ENCODE measurements at places on chromosomes 11 and 22.

DNA sequence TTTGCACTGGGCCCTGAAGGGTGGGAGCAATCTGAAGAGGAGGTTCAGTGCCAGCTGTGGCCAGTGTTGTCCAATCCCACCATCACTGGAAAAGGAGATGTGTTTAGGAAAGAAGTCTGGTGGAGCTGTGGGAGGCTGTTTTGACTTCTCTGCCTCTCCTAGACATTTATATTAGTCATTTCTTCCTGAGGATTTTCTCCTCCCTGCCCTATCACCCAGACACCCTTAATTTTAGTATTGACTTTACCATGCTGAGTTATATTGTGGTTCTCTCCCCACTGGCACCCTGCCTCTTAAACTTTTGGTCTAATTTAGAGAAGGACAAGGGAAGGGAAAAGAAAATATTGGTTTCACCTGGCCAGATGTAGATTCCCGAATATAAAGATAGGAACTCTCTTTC lies 159.1 kb downstream of the WNT11 start:
- no peak for DNase-seq

- no peak for DNase-seq
These were observed 21.8 kb upstream of the RRM1 start for GRCh38 chr11:4072668-4073285.

- no peak for DNase-seq
These were observed 7.9 kb upstream of the KCNQ1OT1 start for GRCh38 chr11:2707736-2708135.

GRCh38 chr22:22195265-22196017 lies 49.1 kb upstream of the VPREB1 start:
- peak; percentile 63 for DNase-seq

GRCh38 chr11:26992031-26992541 lies 1.8 kb upstream of the FIBIN start:
- no peak for DNase-seq

- DNase-seq, result no peak
These were observed 41.9 kb upstream of the WNT11 start for GRCh38 chr11:76248210-76248609.

- DNase-seq, result no peak
These were observed 113.7 kb upstream of the BLID start for GRCh38 chr11:122229481-122230384.

DNA sequence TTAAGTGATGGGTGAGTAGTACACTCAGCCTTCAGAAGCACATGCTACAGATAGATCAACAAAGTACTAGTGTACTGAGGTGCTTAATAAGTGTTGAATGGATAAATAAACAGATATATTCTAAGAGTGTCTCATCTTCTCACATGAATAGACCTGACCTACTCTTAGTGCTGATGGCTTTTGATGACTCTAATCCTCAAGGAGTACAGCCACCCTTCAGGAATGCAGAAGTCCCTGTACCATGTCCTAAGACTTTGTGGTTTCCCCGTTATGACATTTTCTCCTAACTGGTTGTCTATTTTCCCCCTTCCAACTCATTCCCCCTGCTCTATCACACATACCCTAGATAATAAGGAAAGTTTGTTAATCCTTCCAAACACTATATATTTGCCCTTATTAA lies 61.6 kb downstream of the C11orf65 start:
- no peak for DNase-seq

GRCh38 chr22:47115921-47116320 lies 353.5 kb downstream of the TBC1D22A start:
- DNase-seq, result no peak

DNA sequence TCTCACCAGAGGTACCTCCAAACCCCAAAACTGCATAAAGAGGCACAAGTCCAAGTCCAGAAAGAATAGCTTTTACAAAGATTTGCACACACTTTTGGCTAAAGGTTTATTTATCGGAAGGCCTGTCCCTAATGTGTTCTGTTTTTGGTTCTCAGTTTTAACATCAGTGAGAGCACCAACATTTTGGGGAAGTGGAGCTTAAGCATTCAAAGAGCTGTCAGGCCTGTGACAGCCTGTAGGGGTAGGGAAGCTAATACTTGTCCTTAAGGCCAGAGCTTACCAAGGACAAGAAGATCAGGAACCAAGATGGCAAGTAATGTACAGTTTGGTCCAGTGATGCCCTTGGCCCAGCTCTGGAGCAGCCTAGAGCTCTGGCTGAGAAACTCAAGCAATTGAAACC lies 38.9 kb upstream of the SCUBE2 start:
- no peak for DNase-seq

- no peak for DNase-seq
These were observed 9.0 kb downstream of the TNNT3 start for GRCh38 chr11:1928470-1928890.

- peak; percentile 78 for DNase-seq
These were observed 16.6 kb upstream of the ARHGAP8 start for GRCh38 chr22:44735518-44736428.

DNA sequence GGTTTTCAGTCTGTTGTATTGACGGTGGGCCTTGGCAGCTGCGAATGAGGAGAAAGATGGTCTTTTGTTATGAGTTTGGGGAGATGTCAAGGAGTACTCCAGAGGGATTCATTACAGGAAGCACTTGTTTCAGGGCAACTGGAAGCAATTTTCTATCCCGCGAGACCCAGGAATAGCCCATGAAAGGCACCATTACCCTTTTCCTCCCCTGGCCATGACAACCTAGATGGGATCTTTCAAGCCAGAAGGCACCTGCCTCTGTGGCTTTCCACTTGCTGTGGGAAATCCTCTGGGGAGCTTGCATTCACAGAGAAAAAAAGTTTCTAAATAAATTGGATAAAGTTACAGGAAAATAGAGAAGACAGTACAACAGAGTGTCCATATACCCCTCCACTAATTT lies 2.7 kb downstream of the ZNF215 start:
- no peak for DNase-seq

DNA sequence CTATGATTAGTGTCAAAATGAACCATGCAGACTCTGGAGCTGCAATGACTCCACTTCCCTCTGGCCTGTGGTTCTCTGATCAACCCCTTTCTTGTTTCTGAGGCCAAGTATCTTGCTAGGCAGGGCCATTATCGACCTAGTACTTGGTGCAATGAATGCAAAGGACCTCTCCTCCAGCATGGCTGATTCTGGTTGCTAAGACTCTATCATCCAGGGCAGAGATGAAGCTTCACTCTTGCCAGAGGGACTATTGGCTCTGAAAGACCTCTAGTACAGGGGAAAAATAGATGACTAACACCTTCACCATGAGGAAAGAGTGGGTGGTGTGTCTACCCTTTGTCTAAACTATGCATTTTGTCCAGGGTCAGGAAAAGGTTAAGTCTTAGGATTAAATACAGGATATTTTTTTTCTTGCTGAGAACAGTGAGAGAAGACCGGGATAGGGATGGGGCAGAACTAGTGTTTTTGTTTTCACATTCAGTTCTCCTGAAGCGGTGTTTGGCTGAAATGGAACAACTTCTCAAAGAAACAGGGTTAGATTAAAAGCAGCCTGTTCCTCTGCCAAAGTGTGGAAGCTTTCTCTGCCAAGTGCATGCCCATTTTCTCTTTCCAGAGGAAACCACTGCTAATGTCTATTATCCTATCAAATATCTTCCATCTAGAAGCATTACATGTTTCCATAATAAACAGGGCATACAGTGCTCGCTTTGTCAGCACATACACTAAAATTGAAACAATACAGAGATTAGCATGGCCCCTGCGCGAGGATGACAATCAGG lies 5.0 kb upstream of the MTFP1 start:
- DNase-seq, result no peak

GRCh38 chr11:125224391-125225021 lies 60.0 kb downstream of the PKNOX2 start:
- DNase-seq, result no peak

DNA sequence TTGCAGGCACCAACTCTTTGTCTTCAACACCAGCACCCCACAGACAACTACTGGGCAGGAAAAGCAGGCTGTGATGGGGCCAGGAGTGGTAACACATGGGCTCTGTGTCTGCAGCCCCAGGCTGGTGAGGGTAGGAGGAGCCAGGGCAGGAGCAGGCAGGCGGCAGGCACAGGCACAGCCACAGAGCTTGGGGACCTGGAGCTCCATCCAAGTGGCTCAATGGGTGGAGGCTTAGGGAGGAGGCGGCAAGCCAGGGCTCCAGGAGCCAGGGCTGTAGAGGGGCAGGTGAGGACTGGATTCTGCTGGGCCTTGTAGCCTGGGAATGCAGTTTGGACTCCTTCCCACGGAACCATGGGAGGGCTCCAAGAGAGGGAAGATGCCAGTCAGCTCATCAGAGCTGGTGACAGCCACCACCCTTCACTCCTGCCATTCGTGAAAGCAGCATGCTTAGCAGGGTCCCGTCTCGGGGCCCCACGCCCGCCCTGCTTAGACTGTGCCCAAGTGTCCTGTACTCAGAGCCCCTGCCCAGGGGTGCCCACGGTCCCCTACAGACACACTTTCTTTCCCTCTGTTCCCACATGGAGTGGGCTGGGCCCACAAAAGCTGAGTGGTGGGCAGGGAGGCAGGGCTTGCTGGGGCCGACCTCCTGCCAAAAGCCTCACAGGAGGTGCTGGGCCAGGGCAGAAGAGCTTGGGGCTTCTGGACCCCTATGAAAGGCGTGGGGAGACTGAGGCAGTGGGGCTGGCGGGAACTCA lies 12.4 kb downstream of the TTC38 start:
- no peak for DNase-seq

DNA sequence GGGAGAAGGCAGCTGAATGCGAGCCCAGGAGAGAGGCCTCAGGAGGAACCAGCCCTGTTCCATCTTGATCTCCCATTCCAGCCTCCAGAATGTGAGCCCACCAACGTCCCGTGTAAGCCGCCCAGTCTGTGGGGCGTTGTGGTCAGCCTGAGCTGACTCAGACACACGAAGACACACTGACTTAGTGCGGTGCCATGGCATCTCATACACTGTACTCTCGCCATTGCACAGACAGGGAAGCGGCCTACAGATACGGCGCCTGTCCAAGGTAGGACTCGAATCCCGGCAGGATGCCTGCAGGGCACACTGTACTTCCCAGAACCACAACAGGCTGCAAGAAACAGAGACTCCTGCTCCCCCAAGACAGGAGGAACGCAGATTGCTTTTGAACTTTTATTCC lies 179.6 kb downstream of the CTTN start:
- DNase-seq, result no peak

DNA sequence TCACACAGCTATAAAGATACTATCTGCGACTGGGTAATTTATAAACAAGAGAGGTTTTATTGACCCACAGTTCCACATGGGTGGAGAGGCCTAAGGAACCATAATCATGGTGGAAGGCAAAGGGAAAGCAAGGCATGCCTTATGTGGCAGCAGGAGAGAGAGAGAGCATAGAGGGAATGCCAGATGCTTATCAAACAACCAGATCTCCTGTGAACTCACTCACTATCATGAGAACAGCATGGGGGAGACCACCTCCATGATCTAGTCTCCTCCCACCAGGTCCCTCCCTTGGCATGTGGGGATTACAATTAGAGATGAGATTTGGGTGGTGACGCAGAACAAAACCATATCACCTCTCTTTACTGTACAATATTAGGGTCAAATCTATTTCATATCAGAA lies 1101.6 kb upstream of the RAG2 start:
- no peak for DNase-seq

GRCh38 chr22:30253205-30253852 lies 6.8 kb upstream of the LIF start:
- DNase-seq, result no peak

GRCh38 chr11:61966734-61967115 lies 709 bp downstream of the FTH1 start:
- peak; percentile 15 for DNase-seq

GRCh38 chr11:3947061-3947460 lies 91.6 kb downstream of the STIM1 start:
- no peak for DNase-seq

DNA sequence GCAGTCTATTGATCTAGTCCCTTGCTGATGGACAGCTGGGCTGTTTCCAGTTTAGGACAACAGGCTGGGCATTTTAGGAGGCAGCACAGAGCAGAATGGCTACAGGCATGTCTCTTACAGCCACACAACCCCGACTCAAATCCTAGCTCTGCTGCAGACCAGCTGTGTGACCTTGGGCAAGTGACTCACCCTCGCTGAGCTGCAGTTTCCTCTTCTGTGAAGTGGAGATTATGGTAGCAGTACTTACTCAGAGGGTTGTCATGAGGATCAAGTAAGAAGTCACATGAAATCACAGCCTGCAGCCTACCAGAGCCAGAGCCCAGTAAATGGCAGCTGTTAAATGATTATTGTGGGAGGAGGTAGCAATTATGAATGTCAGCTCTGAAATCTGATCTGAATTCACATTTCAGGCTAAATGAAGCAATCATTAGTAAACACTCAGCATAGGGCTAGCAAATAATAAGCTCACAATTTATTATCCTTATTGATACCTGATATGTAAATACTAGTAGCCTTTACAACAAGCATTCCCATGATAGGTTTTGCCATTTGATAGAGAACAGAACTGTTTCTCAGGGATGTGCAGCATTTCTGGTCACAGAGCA lies 58.9 kb downstream of the MYEOV start:
- DNase-seq, result no peak

Measured in stimulated activated CD8-positive, alpha-beta memory T cell treated with anti-CD3 and anti-CD28 coated beads, Interleukin-4, amount 100 ng/mL, for 24 hours (primary cell).